Chondrocyte (in vitro differentiated cells): ENCODE measurements at places on chromosomes 5 and 9. TPM values are rescaled to one million over a fixed set of nuclear protein-coding genes. Genes with fewer than 3 reads are reported as not detected.

DNA sequence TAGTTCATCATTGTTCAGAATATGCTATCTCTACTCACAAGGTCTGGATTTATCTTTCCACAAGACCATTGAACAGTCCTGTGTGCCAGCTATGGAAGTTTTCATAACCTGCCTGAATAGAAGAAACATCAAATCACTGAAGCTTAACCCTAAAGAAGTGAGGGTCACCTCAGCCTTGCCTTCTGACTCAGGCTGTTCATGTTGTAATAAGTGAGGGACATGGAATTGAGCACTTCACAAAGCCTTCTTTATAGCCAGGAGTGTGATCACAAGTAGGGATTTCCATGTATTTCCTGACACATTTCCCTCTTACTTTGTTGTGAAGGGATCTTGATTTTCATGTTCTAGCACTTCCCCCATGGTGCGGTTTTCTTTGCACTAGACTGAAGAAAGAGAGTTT, 577.5 kb upstream of the WWC1 start:
- DNase-seq = no peak

GRCh38 chr9:134624621-134625181, 16.9 kb upstream of the COL5A1 start:
- DNase-seq = peak; percentile 66

- no peak for DNase-seq
Observed at GRCh38 chr5:40962207-40962955, 53.1 kb downstream of the C7 start.

DNA sequence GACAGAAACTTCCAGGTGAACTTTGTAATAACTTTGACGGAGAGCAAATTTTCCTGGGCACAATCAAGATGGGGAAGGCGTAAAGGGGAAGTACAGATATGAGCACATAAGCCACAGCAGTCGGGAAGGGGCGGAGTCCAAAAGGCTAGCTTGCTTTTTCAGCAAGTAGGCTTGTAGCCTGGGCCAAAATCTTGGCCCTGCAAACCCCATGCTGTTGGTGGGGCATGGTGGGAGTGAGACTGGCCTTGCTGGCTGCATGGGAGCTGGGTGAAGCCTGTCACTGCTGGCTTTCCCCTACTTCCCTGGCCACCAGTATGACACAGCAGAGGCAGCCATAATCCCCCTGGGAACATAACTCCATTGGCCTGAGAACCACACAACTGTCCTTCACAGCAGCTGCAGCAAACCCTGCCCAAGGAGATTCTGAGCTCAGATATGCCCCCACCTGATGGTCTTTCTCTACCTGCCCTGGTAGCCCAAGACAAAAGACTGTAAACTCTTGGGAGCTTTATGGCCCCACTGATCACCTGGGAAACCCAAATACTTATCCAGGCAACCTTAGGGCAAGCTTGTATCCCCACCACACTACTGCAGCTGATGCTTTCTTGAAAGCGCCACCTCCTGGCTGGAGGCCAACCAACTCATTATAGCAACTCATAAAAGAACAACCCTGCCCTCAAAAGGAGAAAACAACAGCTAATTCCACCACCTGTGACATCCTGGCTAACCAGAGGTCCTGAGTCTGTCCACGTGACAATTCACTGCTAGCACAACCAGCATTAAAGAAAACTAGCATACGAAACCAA, 24.0 kb downstream of the DCTN4 start:
- no peak for DNase-seq

Gene PCAT7
- 8.1 to 10.2 TPM (median 8.7 TPM) in 3 replicates for total RNA-seq

Gene C5orf58
- total RNA-seq = not detected in 3 replicates

Gene PIP5K1B
- not detected in 3 replicates for total RNA-seq

Gene GABRA6
- total RNA-seq = not detected in 3 replicates

Gene FBXW11
- 54.8 to 58.1 TPM (median 54.8 TPM) in 3 replicates for total RNA-seq

Gene FRRS1L
- 3.6 to 5.3 TPM (median 4.1 TPM) in 3 replicates for total RNA-seq

DNA sequence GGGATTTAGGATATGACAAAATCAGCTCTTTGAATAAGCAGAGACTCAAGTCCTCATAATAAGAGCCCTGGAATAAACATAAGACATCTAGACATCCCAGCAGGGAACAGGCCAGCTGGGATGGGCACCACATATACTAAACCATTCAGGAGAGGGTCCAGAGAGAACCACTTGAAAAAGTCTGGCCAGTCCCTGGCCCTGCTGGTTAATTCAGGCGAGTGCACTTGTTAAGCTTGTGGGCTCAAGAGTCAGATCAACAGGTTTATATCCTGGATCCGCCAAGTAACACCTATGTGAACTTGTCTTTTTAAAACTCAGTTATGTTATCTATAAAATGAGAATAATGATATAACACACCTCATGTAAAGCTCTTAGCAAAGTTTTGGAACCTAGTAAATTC, 63.3 kb downstream of the CAVIN4 start:
- DNase-seq = no peak

DNA sequence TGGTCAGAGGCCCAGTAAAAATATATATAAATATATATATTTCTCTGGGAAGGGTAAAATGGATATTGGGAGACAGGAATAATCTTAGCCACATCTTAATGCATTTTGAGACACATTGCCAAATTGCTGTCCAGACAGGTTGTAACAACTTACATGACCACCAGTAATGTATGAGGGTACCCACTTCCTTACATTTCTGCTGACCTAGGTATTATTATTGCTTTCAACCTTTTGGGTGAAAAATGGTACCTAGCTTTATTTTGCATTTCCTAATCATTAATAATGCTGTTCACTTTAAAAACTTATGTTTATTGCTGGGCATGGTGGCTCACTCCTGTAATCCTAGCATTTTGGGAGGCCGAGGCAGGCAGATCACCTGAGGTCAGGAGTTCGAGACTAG, 61.5 kb downstream of the MEGF10 start:
- DNase-seq = no peak

Gene PDCD1LG2
- total RNA-seq = 0.73 to 1.3 TPM (median 1.1 TPM) in 3 replicates

DNA sequence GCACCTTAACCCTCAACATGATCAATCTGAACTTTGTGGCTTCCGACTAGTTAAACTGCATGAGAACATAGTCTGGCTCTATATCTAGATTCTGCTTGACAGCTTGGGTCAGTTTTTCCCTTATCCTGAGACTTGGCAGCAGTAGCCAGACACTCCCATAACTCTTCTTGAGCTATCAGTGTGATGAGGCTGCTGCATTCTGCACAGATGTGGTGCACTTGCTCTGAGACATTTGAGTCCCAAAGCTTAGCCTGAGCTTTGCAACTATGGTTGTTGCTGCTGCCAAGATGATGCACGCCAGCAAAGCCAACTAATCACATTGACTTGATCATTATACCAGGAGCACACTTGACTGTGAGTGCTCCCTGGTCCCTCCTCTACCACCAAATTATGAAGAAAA, 36.2 kb downstream of the MOCS2 start:
- DNase-seq = no peak

Gene SELENOP
- total RNA-seq = 0.20 to 18.9 TPM (median 0.33 TPM) in 3 replicates

Gene ANKRD31
- total RNA-seq = 0.10 to 0.24 TPM (median 0.18 TPM) in 3 replicates

DNA sequence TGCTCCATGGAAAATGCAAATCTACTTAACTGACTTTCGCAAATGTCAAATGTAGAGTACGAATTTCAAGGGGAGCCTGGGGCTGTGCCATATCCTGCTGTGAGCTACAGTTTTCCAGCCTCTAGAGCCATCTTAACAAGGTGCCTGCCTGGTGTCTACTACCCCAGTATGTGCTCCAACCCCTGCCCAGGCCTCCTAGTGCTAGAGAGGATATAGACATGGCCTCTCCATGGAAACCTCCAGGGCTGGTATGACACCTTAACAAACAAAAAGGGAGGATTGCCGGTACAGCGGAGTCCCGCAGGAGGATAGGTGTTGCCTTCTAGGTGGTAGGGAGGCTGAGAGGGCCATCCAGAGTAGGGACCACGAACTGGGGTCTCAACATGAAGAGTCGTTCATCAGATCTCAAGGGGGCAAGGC, 13.6 kb upstream of the IL3 start:
- DNase-seq = peak; percentile 57

- DNase-seq = no peak
Observed at GRCh38 chr9:87112656-87113055, 165.3 kb upstream of the GAS1 start.

DNA sequence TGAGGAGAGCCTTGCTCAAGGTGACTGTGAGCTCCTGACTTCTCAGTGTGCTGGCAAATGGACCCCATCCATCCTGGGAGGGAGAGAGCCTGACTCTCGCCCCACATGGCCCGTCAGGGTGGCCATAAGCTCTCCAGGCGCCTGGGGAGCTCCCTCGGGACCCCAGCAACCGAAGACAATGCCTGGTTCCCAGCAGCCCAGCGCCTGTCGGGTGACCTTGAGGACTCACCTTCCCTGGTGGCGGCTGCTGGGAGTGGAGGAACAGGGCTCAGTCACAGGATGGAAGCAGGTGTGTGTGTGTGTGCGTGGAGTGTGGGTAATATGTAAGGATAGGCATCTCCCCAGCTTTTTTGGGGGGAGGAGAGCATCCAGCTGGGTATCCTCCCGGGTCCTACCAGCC, 190.3 kb downstream of the MELK start:
- DNase-seq = no peak

GRCh38 chr5:65548281-65548680, 14.7 kb downstream of the CENPK start:
- no peak for DNase-seq

Gene ORM2
- total RNA-seq = not detected in 3 replicates

GRCh38 chr5:34626036-34626435, 30.1 kb upstream of the RAI14 start:
- DNase-seq = no peak

DNA sequence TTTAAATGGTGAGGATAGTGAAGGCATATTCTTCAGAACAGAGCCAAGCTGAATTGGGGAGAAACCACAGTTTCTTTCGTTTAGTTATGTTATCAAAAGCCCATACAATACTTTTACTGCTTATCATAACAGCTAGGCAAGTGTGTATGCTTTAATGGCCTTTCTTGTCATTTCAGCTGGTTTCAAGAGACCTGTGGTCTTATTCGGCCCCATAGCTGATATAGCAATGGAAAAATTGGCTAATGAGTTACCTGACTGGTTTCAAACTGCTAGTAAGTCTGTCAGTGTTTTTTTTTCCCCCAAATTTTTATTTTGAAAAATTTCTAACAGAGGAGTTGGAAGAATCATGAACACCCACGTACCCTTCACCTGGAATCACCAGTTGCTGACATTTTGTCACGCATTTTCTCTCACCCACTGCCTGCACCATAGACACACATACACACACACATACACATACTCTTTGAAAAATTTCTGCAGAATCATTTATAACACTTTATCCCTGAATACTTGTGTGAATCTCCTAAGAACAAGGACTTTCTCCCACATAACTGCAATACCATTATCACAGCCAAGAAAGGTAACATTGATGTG, 63.7 kb downstream of the TJP2 start:
- DNase-seq = no peak

DNA sequence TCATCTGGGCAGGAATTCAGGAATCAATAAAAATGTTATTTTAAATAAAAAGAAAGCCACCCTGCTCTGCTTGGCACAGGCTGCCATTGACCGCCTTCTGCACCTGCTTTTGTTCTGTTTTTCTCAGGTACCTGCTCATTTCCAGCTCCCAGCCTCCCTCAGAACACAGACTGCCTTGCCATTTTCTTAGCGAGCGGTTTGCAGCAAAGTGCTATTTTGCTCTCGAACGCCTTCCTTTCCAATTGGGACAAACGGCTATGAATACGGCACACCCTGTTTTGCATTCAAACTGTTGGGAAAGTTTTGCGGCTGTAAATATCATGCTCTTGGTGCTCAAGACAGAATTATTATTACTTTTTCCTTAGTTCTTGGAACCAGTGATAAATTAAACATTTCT, 25.1 kb upstream of the FCN1 start:
- no peak for DNase-seq

GRCh38 chr5:33299621-33300208, 141.1 kb upstream of the TARS1 start:
- no peak for DNase-seq

Gene MYOT
- total RNA-seq = not detected in 3 replicates

- DNase-seq = no peak
Observed at GRCh38 chr5:143781993-143782520, 29.9 kb upstream of the HMHB1 start.

Gene TRPM6
- 0.02 TPM in 1 of 3 replicates, not detected in the others for total RNA-seq
